ENCODE measurements at places on chromosomes 13 and 19.

DNA sequence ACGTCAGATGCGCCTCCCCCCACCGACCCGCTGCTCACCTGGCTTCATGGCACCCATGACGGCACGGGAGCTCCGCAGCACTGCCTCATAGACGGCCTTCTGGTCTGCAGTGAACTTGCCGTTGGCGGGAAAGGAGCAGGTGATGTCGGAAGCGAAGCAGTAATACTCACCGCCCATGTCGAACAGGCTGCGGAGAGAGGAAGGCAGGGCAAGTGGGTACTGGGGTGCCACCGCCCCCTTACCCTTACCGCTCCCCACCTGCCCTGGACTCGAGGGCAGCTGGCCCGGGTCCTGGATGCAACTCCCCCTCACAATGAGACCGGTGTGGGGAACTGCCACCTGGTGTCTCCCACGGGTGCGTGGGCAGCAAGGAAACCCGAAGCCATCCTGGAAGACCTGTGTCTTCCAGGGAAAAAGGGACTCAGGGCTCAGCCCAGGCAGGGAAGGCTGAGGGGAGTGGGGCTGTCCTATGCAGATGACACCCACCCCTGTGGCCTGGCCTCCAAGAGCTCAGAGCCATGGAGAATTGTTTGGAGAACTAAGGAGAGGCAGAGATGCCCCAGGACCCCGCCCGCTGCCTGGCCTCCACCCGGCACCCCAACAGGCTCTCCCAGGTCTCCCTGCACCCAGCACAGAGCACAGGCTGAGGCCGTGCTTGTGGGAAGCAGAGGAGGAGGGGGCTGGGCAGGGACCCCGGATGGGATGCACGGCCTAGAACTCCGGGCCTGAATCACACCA is 28.3 kb downstream of the CEBPG start:
- no peak for DNase-seq

DNA sequence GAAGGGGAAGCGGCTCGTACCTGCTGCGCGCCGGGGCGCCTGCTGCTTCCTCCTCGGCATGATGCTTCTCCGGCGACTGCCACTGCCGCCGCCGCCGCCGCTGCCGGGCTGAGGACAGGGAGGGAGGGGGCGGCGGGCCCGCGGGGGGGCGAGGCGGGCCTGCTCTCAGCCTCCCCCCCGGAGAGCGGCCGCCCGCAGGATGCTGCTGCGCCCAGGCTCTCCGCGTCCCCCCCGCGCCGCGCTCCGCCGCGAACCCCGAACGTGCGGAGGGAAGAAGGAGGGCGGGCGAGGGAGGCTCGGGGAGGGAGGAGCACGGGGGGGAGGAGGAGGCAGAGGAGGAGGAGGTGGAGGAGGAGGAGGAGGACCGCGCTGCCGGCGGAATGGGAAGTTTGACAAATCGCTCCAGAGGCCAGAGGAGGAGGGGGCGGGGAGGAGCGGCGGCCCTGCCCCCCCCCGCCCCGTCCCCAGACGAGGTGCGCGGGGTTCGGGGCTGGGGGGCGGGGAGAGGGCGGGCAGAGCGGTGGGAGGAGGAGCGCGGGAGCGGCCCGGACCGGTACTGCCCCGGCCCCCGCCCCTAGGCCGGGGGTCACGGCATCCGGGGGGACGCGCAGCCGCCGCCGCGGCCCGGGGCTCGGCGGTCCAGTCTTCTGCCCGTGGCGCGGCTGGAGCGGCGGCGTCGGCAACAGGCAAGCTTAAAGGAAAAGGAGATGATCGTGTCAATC is at the start of gene TSHZ3:
TSS of gene TSHZ3 (minus strand) at position 277 of the 722 bp plus-strand sequence. CDS start at position 60, 217 bp downstream.
- no peak for DNase-seq

DNA sequence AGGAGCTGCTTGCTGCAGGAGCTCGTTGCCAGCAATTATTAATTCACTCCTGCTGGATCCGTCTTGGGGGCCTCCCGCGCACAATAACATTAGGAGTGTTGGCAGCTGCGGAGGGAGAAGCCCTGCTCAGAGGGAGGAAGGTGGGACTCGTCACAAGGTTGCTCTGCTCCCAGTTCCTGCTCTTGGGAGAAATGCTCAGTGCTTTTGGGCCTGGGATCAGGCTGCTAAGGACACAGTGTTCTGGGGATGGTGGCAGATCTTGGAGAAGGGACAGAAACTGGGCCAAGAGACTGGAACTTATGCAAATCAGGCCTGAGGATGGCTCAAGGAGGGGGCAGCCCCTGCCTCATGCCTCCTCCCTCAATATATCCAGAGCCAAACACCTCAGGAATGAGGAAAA is 78.9 kb upstream of the OLFM4 start:
- DNase-seq: no peak

DNA sequence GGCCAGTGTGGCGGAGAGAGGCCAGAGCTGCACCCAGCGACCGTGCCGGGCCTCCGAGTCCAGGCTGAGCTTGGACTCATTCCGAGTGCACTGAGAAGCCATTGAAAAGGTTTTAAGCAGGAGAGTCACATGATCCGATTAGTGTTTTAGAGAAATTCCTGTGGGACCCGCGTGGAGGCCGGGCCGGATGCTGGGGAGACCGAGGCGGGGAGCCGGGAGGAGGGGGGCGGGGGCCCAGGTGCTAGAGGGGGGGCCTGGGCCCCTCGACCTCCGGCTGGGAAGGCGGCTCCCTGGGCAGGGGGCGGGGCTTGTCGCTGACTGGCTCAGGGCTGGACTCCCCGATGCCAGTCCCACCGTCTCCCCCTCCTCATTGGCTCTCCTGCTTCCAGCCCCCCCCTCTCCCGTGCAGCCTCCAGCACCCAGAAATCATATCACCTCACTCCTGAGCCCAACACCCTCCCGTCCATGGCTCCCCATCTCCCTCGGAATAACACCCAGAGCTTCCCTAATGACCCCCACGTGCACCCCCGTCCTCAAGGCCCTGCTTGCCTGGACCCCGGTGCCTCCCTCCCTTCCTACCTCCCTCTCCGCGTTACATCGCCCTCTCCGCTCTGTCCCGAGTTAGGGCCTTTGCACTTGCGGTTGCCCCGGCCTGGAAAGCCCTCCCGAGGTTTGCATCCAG is 5.2 kb upstream of the ZNF579 start:
- peak; percentile 42 for DNase-seq

DNA sequence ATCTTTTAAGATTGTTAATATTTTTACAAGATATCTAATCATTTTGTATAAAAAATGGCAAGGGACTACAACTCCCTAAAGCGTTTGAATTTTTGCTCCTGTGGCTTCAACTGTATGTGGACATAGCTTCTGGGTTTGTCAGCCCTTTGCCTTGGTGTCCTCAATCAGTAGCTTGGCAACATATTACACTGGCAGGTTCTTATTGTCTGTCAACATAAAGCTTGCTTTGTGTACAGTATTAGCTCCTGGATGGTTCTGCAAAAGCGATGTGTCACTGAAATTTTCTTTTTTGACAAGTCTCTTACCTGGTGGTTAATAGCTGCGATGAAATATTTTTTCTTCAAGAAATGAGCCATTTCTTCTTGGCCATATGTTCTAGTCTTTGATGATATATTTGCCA is 190.0 kb downstream of the HS6ST3 start:
- no peak for DNase-seq

DNA sequence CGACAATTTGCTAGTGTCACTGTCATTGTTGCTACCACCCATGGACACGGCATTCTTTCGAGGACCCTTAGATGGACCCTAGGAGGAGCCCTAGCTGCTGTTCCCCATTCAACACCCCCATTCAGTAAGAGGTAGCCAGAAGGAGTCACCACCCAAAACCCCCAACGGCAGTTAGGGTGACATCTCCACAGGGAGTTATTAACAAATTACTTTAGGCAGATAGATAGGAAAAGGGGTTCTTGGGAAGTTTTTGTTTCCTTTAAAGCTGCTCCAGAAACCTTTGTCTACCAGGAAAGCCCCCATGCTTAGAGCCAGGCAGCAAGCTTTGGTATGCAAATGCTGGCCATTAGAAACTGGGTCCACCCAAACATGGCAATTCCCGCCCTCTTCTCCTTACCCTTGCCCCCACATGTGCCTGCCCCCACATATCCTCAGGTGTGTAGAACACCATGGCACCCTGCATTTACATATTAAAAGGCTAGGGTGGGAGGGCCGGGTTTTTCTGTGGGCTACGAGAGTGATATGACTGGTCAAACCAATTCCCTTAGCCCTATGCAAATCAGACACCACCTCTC is 190.9 kb downstream of the SLITRK6 start:
- no peak for DNase-seq

GRCh38 chr19:33675501-33676124 is 53.9 kb downstream of the CHST8 start:
- no peak for DNase-seq

GRCh38 chr19:30799865-30800755 is 427.9 kb downstream of the ZNF536 start:
- DNase-seq: no peak

GRCh38 chr19:9413240-9413954 is 22.0 kb downstream of the ZNF266 start:
- DNase-seq: no peak

DNA sequence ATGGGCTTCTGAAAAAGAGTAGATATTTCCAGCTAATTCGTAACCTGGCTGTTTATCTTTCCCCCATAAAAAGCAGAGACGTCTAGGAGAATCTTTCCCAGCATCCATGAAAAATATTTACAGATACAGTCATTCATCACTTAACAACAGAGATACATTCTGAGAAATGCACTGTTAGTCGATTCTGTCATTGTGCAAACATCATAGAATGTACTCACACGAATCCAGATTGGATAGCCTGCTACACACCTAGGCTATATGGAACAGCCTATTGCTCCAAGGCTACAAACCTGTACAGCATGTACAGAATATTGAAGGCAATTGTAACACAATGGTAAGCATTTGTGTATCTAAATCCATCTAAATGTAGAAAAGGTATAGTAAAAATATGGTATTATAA is 530.2 kb upstream of the NBEA start:
- DNase-seq: no peak

- no peak for DNase-seq
Observed at GRCh38 chr19:900302-901111, 7.2 kb downstream of the RNU6-9 start.

- DNase-seq: no peak
Observed at GRCh38 chr13:99605420-99606323, 104.4 kb downstream of the TM9SF2 start.

- DNase-seq: no peak
Observed at GRCh38 chr13:105764486-105764885, 771.0 kb downstream of the EFNB2 start.

GRCh38 chr13:42992764-42993122 is 702 bp upstream of the EPSTI1 start:
- no peak for DNase-seq

- DNase-seq: no peak
Observed at GRCh38 chr13:87244256-87244890, 426.8 kb upstream of the SLITRK5 start.

GRCh38 chr13:59623206-59623915 is 540.4 kb downstream of the DIAPH3 start:
- DNase-seq: no peak

GRCh38 chr13:99404005-99404755 is 97.0 kb upstream of the GPR183 start:
- no peak for DNase-seq

GRCh38 chr19:28501976-28502375 is 711.0 kb downstream of the UQCRFS1 start:
- DNase-seq: peak; percentile 14

DNA sequence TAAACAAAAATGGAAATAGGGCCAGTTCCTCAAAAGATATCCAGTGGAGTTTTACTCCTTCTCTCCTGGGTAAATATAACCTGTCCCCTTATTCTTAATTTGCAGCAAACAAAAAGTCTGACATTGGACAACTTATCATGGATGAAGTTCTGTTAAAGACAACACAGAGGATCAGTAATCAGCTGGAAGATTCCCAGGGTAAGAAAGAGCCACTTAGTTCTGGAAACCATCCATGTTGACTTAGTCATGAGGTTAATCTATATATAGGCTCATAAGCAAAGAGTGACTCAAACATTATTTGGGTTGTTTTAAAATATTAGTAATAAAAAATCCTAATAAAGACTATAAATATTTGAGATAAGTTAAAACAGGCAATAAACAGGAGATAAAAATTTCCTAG is 40.5 kb upstream of the EBPL start:
- no peak for DNase-seq

Data from naive thymus-derived CD8-positive, alpha-beta T cell (primary cell).